ENCODE measurements at places on chromosomes 6 and 20. TPM values are rescaled to one million over a fixed set of nuclear protein-coding genes. Genes with fewer than 3 reads are reported as not detected.

The MOCS1 gene
- polyA plus RNA-seq: 6.6 TPM

DNA sequence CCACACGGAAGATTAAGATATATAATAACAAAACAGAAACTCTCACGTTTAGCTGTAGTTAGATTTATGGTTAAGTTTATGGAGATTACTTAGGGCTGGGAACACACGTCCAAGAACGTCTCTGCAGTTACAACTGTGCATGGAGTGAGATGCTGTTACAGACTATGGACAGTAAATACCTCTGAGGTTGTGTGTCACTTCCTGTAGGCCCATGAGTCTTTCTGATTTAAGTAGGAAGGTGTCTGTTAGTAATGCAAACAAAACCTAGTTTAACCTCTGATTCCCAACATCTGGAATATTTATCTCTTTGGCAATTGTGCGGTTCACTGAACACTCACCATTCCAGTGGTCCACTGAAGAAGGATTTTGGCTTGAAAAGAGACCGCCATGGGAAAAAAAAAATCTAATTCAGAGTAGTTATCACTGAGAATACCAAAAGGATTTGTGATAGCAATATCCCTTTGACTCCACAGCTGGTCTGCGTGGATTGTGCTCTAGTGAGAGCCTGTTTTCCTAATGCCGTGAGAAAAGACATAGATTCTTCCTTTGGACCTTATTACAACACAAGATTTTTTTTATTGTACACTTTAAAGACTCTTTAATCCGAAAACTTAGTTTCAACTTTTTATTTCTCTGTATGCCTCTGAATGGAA, 478.2 kb upstream of the CITED2 start:
- no peak for DNase-seq

DNA sequence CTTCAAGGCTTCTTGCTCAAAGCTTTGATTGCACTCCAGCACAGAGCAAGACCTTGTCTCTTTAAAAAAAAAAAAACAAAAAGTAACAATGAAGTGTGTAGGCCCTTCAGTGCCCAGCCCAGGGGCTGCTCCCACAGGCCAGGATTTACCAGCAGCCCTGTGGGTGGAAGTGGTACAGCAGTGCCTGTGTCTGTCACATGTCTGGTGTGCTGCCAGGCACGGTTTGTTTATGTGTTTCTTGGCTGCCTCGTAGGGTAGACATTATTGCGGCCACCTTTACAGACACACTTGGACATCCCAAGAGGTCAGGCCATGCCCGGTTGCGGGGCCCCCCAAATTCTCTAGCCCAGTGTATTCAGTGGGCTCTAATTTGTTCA, 12.7 kb downstream of the DYNLRB1 start:
- no peak for DNase-seq

The LPIN3 gene
- polyA plus RNA-seq: 2.9 TPM

GRCh38 chr6:101086473-101086872, 205.3 kb upstream of the ASCC3 start:
- no peak for DNase-seq

The MRAP2 gene
- 18.1 TPM for polyA plus RNA-seq

DNA sequence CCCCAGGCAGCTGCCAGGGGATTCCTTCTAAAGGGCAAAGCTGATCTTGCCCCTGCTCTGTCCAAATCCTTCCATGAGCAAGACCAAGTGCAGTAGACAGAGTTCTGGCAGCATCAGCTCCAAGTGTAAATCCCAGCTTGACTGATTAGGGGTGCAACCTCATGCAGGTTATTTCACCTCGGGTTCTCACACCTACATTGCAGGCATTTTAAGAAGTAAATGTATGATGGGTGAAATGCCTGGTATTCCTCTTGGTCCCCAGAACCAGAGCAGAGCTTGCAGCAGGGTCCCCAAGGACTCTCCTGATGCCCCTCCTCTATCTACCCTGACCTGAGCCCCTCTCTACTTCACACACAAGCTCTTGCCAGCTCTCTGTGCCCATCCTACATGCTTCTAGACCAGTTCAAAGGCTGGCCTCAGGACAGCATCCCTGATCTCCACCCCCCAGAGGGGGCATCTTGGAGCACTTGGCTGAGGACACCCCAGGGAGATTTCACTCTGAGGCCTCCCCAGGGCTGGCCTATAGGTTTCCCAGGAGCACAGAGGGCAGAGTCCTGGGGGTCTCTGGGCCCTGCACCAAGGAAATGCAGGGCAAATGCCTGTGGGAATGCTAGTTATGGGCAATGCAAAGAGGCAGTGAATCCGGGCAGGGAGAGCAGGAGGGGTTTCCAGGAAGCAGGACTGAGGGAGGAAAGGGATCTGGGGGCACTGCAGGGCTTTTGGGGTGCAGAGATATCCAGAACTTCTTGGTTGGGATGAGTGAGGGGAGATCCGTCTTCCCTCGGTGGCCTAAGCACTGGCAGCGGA, 1.0 kb downstream of the LZTS3 start:
- DNase-seq: no peak

- no peak for DNase-seq
Observed at GRCh38 chr20:37610203-37610798, 82.6 kb upstream of the BLCAP start.

The SLC24A3 gene
- polyA plus RNA-seq: 19.9 TPM

All from muscle of leg (tissue), 16 donors.